ENCODE measurements at places on chromosomes 6 and 20.

DNA sequence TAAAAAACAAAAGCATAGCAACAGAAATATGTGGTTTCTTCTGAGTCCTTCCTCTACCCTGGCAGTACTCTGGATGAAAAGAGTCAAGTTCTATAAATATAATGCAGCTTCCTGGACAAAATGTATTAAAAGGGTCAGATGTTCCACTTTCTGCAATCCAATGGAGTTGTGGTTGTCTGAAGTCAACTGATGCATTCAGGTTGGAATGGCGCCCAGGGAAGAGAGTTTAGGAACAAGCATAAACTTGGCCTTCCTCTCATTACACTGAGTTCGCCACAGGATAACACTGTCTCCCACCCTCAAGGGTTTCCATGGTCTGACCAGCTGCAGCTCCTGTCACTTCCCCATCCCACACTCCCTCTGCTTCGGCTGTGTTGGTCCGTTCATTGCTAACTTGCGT lies 66.4 kb downstream of the PLEKHG1 start:
- no peak for DNase-seq

DNA sequence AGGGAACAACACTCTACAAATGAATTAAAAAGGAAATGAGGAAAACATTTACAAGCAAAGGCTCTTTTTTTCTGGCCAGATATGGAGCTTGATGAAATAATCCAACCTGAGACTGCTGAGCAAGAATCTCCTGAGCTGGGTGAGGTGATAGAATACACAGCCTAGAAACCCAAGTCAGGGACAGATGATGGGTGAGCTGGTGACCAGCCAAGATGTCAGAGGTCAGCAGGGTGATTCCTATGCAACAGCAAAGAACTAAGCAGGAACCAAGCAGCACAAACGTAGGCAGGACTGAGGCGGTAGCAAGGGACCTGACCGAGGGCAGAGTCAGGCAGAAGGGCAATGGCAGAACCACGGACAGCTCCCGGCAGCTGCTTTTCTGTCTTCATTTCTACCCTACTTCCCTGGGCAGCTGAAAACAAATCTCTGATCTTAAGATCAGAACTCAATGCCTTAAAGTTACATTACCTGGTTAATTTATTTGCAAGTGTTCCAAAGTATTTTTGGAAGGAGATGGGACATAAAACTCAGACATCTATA lies 75.1 kb downstream of the CDC40 start:
- DNase-seq = no peak

DNA sequence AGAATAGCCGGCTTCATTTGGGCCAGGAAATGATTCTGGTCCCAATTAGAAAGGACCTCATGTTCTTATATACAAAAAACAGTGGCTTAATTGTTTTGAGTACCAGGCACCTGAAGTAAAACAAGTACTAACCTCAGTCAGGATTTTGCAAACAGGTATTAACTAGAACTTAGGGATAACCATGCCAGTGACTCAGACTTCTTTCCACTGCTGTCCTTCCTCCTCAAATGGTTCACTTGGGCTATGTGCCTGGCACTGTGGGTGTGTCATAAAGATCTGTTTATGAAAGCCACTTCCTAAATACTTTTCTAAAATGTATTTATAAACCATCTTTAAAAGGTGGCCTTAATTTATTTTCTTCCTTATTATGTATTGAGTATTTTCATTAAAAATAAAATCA lies 10.7 kb downstream of the CLDN20 start:
- no peak for DNase-seq

GRCh38 chr20:1449370-1449769 lies 17.3 kb downstream of the NSFL1C start:
- DNase-seq = no peak

GRCh38 chr6:82487895-82488294 lies 124.3 kb downstream of the TPBG start:
- DNase-seq = no peak

- no peak for DNase-seq
These were observed 43.8 kb downstream of the RALGAPA2 start for GRCh38 chr20:20668639-20669038.

DNA sequence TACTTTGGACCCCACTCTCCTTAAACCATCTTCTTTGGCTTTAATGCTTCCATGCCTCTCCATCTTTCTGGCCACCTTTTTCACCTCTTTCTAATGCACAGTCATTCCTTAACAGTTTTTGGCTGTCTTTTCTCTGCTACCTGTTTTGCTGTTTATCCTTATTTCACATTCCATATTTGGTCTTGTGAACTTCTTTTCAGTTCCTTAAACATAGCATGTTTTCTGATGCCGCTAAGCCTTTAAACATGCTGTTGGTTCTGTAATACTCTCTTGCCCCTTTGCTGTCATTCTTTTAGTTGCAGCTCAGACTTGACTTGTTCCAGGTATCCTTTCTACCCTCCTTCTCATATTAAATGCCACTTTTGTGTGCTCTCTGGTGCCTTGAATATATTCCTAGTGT lies 35.8 kb downstream of the TOP1 start:
- DNase-seq = no peak

DNA sequence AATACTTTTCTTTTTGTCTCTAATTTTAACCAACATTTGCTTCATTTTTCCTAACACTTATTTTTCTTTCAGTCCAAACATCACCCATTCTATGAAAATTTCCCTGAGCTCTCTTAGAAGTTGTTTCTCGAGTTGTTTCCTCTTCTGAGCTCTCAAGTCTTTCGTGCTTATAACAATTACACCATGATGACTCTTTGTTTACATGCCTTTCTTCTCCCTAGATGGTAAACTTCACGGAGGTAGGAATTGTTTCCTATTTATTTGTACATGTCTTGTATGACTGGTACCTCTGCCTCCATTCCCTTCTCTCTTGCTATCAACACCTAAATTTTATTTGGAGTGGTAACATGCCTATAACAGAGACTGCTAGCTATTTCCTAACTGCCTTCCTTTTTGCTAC lies 6.4 kb downstream of the BLOC1S5 start:
- no peak for DNase-seq

GRCh38 chr6:129476810-129477209 lies 233.2 kb downstream of the ARHGAP18 start:
- no peak for DNase-seq
